RWPE2 (cell line): ENCODE measurements at places on chromosomes 5 and 9.
A peak's percentile ranks its signal among the peaks of the same experiment; 100 is the strongest.

- no peaks in the 10 kb centered on the region for H3K4me1 ChIP-seq
- no peaks in the 10 kb centered on the region for H3K27me3 ChIP-seq
- H3K36me3 ChIP-seq, result no peaks in the 10 kb centered on the region
- no peak overlapping the region for H3K27ac ChIP-seq
- H3K4me3 ChIP-seq, result no peak overlapping the region
- no peak for DNase-seq
These were observed 172.6 kb upstream of the CDH12 start for GRCh38 chr5:23025629-23026233.

GRCh38 chr5:151196556-151197290, 27.2 kb downstream of the CCDC69 start:
- no peaks in the 10 kb centered on the region for H3K36me3 ChIP-seq
- H3K27ac ChIP-seq, result no peak overlapping the region
- no peaks in the 10 kb centered on the region for H3K4me1 ChIP-seq
- H3K27me3 ChIP-seq, result no peaks in the 10 kb centered on the region
- no peak overlapping the region for H3K4me3 ChIP-seq
- no peak for DNase-seq

GRCh38 chr9:79470954-79471353, 100.8 kb upstream of the TLE4 start:
- no peak for DNase-seq
- no peaks in the 10 kb centered on the region for H3K27me3 ChIP-seq
- no peak overlapping the region for H3K27ac ChIP-seq
- no peaks in the 10 kb centered on the region for H3K4me1 ChIP-seq
- H3K36me3 ChIP-seq, result no peaks in the 10 kb centered on the region

GRCh38 chr9:130634801-130635200, 29.6 kb upstream of the PRDM12 start:
- H3K4me3 ChIP-seq, result no peak overlapping the region
- H3K4me1 ChIP-seq, result no peaks in the 10 kb centered on the region
- no peak for DNase-seq
- H3K27ac ChIP-seq, result no peak overlapping the region
- H3K27me3 ChIP-seq, result no peaks in the 10 kb centered on the region
- H3K36me3 ChIP-seq, result peaks cover 74% of the 10 kb centered on the region

- no peaks in the 10 kb centered on the region for H3K27me3 ChIP-seq
- no peak for DNase-seq
- H3K27ac ChIP-seq, result no peak overlapping the region
- no peak overlapping the region for H3K4me3 ChIP-seq
- H3K4me1 ChIP-seq, result peaks cover 45% of the 10 kb centered on the region
- H3K36me3 ChIP-seq, result peaks cover 45% of the 10 kb centered on the region
These were observed 187.1 kb downstream of the ARHGEF28 start for GRCh38 chr5:73812962-73813588.

- H3K4me3 ChIP-seq, result no peak overlapping the region
- no peaks in the 10 kb centered on the region for H3K27me3 ChIP-seq
- H3K27ac ChIP-seq, result no peak overlapping the region
- no peaks in the 10 kb centered on the region for H3K36me3 ChIP-seq
These were observed 32.8 kb downstream of the C5orf15 start for GRCh38 chr5:133935667-133935940.

DNA sequence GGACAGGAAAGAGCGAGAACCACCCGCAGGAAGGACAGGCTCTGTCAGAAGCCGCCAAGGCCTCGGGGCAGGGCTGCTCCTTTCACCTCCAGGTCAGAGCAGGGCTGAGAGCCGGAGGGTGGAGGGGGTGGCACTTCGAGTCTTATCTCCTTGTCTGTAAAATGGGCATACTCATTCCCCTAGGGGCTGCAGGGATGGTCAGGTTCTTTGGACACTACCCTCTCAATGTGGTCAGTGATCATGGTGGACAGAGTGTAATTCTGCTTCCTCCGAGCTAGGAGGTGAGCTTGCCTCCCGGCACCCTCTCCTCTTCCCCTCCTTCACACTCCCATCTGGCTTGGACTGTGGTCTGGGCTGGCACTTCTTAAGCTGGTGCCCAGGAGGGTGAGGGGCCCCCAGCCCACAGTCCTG, 39.6 kb downstream of the RGS3 start:
- no peaks in the 10 kb centered on the region for H3K27me3 ChIP-seq
- no peak overlapping the region for H3K4me3 ChIP-seq
- H3K4me1 ChIP-seq, result no peaks in the 10 kb centered on the region
- no peak overlapping the region for H3K27ac ChIP-seq
- H3K36me3 ChIP-seq, result no peaks in the 10 kb centered on the region
- DNase-seq, result no peak

GRCh38 chr9:136202454-136203407, 2.2 kb downstream of the LHX3 start:
- no peak overlapping the region for H3K4me3 ChIP-seq
- no peaks in the 10 kb centered on the region for H3K36me3 ChIP-seq
- no peaks in the 10 kb centered on the region for H3K4me1 ChIP-seq
- peaks cover 68% of the 10 kb centered on the region for H3K27me3 ChIP-seq

GRCh38 chr9:117616431-117616831, 87.8 kb upstream of the TLR4 start:
- DNase-seq, result no peak
- H3K27ac ChIP-seq, result no peak overlapping the region
- no peaks in the 10 kb centered on the region for H3K36me3 ChIP-seq
- no peaks in the 10 kb centered on the region for H3K27me3 ChIP-seq
- no peaks in the 10 kb centered on the region for H3K4me1 ChIP-seq

- peak; percentile 53 for DNase-seq
- no peaks in the 10 kb centered on the region for H3K36me3 ChIP-seq
- no peak overlapping the region for H3K27ac ChIP-seq
- H3K4me3 ChIP-seq, result peak overlapping the region; percentile 29
- H3K27me3 ChIP-seq, result no peaks in the 10 kb centered on the region
- H3K4me1 ChIP-seq, result no peaks in the 10 kb centered on the region
These were observed 501 bp downstream of the ENHO start for GRCh38 chr9:34522091-34522887.
